HT-29 (cell line): ENCODE measurements at places on chromosomes 3 and 15. TPM values are rescaled to one million over a fixed set of nuclear protein-coding genes. Genes with fewer than 3 reads are reported as not detected.
A peak's percentile ranks its signal among the peaks of the same experiment; 100 is the strongest.

The SMCO1 gene
- total RNA-seq: not detected in 2 replicates

The ZNF502 gene
- 0.23 and 0.79 TPM in 2 replicates for total RNA-seq

The SPINK8 gene
- total RNA-seq: not detected in 2 replicates

The PIK3R4 gene
- 28.7 and 37.4 TPM in 2 replicates for total RNA-seq

The MAP6D1 gene
- total RNA-seq: 5.4 and 10.4 TPM in 2 replicates

The CCR9 gene
- not detected in 2 replicates for total RNA-seq

DNA sequence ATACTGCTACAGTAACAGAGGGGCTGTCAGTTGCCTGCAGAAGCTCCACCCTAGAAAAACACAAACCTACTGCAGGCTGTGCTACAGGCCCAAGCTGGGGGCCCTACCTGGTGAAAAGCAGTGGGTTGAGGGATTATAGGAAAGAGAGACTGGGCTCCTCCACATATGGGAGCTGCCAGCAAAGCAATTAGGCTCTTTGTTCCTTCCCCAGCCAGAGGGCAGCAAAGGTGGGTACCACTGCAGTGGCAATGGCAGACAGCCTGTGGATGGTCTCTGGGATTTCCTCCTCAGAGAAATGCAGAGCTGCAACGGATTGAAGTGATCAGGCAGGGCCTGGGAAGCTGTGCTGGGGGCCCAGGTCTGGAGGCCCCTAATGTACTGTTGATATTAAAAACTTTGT, 19.1 kb upstream of the DNAAF4 start:
- no peak for DNase-seq

DNA sequence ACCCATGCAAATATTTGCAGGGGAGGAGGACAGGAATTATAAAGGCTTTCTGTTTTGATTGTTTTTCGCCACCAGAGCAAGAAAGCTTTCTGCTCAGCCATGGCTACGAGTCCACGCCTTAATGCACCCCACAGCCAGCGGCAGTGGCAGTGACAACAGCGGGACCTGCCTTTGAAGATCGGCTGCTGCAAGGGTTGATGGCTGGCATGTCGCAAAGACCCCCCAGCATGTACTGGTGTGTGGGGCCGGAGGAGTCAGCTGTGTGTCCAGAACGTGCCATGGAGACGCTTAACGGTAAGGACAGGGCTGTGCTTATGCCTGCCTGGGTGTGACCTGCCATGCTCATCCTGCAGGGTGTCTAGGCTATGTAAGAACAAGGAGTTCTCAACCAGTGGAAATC, 5.3 kb downstream of the LRRK1 start:
- no peak for DNase-seq

DNA sequence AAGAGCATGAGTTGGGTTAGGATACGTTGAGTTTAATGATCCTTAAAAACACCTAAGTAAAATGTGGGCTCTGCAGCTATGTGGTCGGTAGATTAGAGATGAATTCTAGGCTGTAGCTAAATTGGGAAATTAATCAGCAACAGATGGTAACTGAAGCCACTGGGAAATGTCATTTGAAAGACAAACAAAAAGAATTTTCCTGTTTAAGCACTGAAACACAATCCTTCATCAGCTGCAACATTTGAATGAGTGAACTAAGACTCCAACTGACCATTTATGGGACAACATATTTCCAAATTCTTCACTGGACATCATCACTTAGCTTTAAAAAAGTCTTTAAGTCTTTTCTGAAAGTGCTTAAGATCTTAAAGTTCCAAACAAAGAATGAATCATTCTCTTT, 226.9 kb downstream of the ZNF385D start:
- no peak for DNase-seq

GRCh38 chr3:9715764-9716437, 12.3 kb downstream of the CPNE9 start:
- DNase-seq: peak; percentile 79

DNA sequence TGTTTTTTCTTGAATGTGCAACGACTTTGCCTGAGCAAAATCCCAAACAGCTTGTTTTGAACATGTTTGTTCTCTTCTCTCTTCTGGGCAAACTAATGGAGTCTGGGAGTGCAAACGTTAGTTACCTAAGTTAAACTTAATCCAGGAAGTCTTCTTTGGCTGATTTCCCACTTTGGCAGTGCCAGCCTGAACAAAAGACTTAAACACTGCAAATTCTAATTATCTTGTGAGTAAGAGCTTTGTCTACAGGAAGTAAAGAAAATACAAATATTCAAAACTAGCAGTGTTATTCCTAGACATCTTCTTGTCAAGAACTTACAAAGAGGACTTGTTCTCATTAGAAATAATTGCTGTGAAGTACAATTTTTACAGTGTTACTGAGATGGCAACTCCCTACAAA, 16.7 kb upstream of the DENND6A start:
- peak; percentile 10 for DNase-seq
